Kidney epithelial cell (primary cell): ENCODE measurements at places on chromosomes 3 and 15. TPM values are rescaled to one million over a fixed set of nuclear protein-coding genes. Genes with fewer than 3 reads are reported as not detected.

DNAH12 gene
- 0.41 TPM in 1 of 2 replicates, not detected in the other for total RNA-seq

CLDN18 gene
- total RNA-seq: not detected in 2 replicates

MST1R gene
- total RNA-seq: 6.5 and 8.2 TPM in 2 replicates

FBXO40 gene
- under 0.01 TPM in 1 of 2 replicates, not detected in the other for total RNA-seq

GATA2 gene
- 5.6 and 6.0 TPM in 2 replicates for total RNA-seq

LTF gene
- total RNA-seq: not detected in 2 replicates

GPR62 gene
- total RNA-seq: not detected in 2 replicates

OXSR1 gene
- total RNA-seq: 38.1 and 41.9 TPM in 2 replicates

GAP43 gene
- total RNA-seq: 0.07 and 0.21 TPM in 2 replicates

CORO2B gene
- 17.9 and 19.8 TPM in 2 replicates for total RNA-seq

SPATA12 gene
- total RNA-seq: 0.38 and 0.48 TPM in 2 replicates

PAK6 gene
- 15.3 and 17.7 TPM in 2 replicates for total RNA-seq

SERPINI1 gene
- total RNA-seq: 1.9 and 2.4 TPM in 2 replicates

SEMA3B gene
- total RNA-seq: 17.9 and 18.4 TPM in 2 replicates

HRG gene
- total RNA-seq: 0.13 and 0.14 TPM in 2 replicates

DGKG gene
- total RNA-seq: 0.04 and 0.21 TPM in 2 replicates

LYZL4 gene
- total RNA-seq: not detected in 2 replicates

CTXND1 gene
- total RNA-seq: under 0.01 TPM in 1 of 2 replicates, not detected in the other

TGM5 gene
- not detected in 2 replicates for total RNA-seq
